ENCODE measurements at places on chromosomes 7 and 10.

DNA sequence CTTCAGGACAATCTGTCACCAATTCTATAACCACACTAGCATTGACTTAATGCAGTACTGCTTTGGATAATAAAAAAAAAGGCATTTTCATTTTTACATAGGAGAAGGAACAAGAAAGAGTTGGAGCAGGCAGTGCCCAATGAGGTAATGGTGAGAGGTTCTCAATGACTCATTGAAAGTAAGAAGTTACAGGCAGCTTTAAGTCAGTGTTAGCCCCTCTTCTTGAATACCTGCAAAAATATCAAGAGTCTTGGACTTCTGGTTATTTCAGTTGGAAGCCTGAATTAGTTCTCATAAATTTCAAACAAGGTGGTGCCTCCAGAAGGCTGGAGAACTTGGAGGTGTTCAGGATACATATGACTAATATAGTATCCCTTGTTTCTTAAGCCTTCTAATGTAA is 422.5 kb downstream of the HTR7 start:
- no peak for DNase-seq

- DNase-seq: no peak
These were observed 8.8 kb downstream of the CDK6 start for GRCh38 chr7:92827464-92828120.

GRCh38 chr10:22325272-22326144 is 4.6 kb downstream of the BMI1 start:
- DNase-seq: peak; percentile 91

DNA sequence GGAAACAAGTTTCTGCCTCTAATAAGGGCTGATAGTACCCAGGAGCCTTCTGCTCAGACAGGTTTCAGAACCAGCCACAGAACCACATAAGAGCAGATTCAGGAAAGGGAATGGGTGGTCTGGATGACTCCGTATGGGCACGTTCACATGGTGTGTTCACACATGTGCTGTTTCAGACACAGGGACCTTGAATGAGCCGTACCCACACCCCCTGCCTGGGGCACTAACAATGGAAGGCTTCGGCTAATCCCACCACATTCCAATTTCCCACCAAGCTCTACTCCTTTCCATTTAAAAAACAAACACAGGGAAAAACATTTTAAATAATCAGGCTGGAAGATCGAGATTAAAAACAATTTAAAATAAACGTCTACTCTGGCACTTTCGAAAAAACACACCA is 217.3 kb downstream of the GRID1 start:
- DNase-seq: no peak

- no peak for DNase-seq
These were observed 58.7 kb downstream of the CABCOCO1 start for GRCh38 chr10:61721431-61721830.

- no peak for DNase-seq
These were observed 29.1 kb downstream of the CDCA7L start for GRCh38 chr7:21916629-21917028.

All from Peyer's patch (tissue), 4 donors.